CD4-positive, alpha-beta T cell treated with Interleukin-15 for 1 hour (primary cell): ENCODE measurements at places on chromosomes 1 and 21.

DNA sequence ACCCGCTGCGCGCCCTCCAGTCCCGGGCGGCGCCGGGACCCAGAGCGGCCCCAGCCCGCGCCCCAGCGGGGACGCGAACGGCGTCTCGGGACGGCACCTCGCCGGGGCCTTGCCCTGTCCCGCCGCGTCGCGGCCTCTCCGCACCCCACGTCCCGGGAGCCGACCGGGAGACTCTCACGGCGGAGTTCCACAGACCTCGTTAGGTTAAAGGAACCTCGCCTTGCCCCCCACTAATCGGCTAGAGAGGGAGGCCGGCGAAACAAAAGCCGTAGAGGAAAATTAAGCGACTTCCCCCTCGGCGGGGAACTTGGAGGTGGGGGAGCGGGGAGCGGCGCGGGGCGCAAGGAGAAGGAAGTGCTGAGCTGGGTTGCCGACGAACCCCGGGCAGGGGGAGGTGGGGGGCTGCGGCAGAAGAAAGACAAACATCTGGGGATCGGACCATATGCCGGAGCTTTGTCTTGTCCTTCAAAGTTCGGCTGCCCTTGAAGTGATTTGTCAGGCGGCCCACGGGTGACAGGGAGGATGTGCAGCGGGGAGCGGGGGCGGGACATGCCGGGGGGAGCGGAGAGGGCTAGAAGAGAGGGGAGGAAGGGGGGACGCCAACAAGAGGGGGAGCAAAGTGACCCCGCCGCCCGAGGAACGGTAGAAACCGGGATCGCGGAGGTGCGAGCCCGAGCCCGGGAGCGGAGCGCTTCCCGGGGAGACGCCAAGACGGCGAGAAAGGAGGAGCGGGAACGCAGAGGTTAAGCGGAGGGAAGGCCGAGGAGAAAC lies 120.0 kb upstream of the RRP15 start:
- no peak for DNase-seq

GRCh38 chr1:196449460-196449859 lies 158.8 kb downstream of the KCNT2 start:
- no peak for DNase-seq

GRCh38 chr1:172135978-172136610 lies 284.4 kb upstream of the C1orf105 start:
- DNase-seq = no peak

DNA sequence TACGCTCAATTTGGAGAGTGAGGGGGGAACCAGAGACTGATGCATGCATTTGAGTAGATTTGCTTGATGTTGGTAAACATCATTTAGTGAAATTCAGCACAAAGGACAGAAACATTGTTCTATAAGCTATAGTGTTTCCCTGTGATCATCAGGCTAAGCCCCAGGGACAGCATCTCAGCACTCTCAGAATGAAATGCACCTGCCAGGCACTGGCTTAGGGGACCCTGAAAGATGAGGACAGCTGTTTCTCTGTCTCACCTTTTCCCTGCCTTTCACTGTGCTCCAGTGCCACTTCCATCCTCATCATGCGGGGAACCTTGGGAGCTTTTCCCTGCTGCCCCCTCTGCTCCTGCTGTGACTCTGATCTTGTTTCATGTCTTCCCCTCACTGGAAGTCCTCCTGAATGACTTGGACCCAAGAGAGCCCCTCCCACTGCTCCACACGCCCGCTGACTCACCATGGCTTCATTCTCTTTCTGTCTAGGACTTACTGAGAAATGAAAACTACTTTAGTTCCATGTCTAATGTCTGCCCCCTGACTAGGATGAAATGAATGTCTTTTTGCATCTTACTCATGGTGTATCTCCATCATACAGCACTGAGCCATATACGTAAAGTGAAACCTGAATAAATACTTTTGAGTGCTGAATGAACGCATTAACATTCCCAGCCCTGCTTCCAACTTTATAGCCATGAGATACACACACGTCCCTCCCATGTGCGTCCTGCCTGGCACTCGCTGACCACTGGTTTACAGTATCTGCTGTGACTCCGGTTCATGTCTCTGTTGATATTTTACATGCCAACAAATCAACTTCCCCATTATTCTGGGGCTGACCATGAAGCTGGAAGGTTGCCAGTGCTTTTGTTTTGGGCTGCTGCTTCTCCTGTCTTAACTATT lies 182.0 kb downstream of the PCP4 start:
- no peak for DNase-seq

DNA sequence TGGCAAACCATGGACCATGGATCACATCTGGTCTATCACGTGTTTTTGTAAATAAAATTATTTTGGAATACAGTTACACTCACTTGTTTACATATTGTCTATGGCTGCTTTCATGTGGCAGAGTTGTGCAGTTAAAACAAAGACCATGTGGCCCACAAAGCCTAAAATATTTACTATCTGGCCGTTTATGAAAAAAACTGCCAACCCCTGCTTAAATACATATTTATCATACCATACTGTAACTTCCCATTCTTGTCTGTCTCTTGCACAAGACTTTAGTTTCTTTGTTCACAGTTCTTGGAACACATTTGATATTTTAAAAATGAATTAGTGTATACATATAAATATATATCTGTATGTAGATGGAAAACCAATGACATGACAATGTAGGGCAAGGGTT lies 141.5 kb downstream of the PAPPA2 start:
- no peak for DNase-seq

DNA sequence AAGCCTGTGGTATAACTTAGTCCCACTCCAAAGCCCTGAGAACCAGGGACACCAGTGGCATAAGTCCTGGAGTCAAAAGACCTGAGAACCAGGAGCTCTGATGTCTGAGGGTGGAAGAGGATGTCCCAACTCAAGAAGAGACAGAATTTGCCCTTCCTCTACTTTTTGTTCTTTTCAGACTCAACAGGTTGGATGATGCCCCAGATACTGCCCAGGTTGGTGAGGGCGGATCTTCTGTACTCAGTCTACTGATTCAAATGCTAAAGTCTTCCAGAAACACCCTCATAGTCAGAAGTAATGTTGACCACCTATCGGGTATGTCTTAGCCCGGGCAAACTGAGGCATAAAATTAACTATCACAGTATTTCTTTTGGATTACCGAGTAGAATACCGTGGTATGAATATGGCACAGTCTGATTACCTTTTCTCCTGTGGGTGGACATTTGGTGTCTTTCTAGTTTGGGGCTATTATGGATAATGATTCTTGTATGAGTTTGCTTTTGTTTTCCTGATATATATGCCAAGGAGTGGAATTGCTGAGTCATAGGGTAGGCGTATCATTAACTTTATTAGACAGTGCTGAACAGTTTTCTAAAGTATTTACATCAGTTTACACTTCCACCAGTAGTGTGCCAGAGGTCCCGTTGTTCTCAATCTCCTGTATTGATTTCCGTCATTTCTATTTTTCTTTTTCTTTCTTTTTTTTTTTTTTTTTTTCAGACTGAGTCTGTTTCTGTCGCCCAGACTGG lies 3.2 kb upstream of the CHAF1B start:
- no peak for DNase-seq

DNA sequence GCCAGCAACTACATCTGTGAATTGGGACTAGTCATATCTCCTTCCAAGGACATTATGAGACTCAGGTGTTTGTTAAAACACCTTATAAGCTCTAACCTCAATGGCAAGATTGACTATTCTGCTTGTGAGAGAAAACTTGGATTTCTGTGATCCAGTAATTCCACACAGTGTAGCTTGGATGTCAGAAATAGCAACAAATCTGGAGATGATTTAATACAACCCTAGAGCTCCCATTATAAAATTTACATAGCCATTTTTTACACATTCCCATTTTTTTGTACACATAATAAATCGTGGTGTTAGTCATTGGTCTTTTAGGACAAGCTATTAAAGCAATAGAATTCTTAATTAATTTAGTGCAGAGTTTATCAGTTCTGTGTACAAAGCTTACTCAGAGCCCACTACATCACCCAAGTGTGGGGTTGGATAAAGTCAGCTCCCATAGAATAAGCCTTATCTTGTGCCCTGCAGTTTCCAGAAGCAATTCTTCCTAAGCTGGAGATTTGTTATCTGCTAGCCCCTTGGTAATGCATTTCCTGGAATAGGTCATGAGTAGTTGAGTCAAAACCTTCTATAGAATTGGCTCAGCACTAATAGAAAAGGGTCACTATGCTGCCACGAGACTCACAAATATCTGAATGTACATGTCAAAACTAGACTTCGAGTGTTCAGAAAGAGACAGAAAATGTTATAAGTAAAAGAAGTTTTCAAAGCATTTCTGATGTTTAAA lies 434.0 kb upstream of the RUNX1 start:
- DNase-seq = no peak

DNA sequence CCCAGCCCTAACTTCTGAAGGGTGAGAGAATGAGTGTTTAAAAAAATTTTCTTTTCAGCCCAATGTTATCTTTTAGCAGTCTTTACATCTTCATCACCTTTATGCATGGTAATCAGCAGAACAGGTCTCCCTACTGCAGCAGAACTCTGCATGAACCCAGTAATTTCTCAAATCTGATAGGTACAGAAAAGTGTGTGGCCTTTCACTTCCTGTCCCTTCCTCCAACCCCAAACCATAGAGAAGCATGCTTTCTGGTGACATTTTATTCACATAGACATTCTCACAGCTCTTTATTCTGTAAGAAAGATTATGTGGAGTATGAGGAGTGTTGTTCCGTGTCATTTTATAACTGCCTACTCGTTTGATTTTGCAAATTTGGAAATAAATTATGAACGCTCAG lies 68.6 kb downstream of the RPAP2 start:
- DNase-seq = no peak
